ENCODE measurements at places on chromosomes 7 and 10.

GRCh38 chr10:52741851-52742250 lies 30.7 kb downstream of the MBL2 start:
- no peak for DNase-seq

DNA sequence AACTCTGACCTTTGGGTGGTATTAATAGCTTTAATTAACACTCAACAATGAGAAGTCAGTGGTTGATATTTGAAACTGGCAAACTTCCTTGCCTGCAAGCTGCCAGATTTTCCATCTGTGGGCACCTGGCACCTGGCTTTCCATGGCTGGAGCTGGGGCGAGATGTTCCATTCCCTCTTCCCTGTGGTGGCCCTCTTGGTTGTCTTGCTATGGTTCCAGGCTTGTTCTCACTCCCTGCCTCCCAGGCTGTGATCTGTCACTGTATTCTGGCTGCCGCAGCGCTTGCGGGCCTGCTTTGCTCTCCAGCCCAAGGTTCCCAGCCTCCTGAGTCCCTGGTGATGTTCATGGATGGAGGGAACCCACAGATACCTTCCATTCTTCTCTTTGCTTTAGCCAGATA lies 201.0 kb downstream of the FRMD4A start:
- no peak for DNase-seq

DNA sequence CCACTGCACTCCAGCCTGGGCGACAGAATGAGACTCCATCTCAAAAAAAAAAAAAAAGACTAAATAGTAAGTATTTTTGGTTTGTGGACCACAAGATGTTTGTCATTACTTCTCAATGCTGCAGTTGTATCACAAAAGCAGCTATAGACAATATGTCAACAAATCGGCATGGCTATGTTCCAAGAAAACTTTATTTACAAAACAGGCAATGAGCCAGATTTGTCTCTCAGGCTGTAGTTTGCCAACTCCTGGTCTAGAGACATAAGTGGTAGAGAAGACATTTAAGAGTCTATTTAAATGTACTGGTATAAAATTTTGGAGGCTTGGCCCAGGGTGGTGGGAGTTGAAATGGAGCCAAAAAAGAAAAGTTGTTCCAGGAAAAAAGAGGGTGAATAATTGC lies 185.8 kb downstream of the SORCS1 start:
- no peak for DNase-seq

DNA sequence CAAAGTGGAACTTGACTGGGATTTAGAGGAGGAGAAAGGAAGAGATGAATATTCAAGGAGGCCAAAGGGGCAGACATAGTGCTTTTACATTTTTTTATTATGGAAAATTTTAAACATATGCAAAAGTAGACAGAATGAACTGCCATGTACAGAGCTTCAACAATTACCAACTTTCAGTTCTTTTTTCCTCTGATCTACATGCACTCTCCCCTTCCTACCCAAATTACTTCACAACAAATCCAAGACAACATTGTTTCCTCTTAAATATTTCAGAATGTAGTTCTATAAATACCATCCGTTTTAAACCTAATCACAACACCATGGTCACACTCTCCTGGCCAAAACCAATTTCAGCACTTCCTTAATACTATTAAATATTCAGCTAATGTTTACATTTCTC lies 83.5 kb upstream of the FZD1 start:
- DNase-seq, result no peak

GRCh38 chr10:96089116-96089515 lies 41.0 kb upstream of the ZNF518A start:
- no peak for DNase-seq

GRCh38 chr7:49112222-49112621 lies 187.9 kb downstream of the CDC14C start:
- DNase-seq, result no peak

DNA sequence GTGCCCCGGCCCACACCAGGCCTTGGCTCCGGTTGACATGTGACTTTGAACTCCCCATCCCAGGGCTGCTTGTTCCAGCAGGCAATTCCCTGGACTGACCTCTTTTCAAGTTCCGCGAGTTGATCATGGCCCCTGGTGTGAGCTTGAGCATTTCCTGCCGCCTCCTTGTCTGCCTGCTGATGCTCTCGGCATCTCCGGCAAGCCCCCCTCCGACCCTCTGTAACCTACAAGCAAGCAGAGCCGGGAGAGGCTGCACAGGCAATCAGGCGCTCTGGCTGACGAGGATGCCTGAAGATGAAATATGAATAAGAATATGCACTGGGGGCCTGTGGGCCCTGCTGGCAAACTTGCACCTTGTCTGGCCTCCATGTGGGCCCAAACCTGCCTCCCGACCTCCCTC lies 304.9 kb upstream of the MKI67 start:
- no peak for DNase-seq

DNA sequence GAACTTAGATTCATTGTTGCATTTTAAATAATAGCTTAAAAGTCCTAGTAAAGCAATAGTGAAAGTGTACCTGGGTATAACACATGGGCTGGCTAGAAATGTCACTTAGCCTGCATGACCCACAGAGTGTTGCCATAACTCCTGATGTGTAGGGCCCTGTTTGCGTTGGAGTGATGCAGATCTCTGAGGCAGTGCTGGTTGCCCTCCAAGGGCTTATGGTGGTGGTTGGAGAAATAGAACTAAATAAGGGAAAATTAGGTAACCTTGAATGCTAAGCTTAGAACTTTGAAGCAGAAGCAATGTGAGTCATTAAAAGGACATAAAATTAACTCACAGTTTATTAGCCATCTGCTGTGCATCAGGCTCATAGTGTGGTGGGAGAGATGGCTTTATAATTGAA lies 105.7 kb downstream of the CCNY start:
- DNase-seq, result no peak

DNA sequence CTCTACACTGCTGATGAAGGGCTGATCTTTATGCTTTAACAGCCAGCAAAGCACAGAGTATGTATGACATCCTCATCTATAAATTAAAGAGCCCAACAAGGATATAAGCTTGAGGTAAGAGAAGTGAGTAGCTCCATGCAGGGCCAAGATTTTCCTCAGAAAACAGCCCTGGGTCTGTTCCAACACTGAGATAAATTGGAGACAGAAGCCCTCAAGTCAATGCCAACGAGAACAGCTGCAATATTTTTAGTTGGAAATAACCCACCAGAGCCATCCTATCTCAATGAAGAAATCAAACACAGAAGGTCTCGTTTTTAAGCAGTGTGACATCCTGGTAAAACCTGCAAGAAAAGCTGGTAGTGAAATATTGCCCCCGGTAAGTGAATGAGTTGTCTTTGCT lies 297.0 kb upstream of the AUTS2 start:
- DNase-seq, result no peak

DNA sequence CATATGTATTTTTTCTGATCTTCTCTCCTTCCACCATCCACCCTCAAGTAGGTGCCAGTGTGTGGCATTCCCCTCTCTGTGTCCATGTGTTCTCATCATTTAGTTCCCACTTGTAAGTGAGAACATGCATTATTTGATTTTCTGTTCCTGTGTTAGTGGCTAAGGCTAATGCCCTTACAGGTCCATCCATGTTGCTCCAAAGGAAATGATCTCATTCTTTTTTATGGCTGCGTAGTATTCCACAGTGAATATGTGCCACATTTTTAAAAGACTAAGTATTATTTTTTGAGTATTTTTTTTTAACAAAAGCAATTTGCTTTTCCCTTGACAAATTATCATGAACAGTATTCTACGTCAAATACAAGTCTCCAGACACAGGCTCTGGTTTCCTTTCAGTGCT lies 86.4 kb upstream of the ZNF746 start:
- DNase-seq, result no peak

GRCh38 chr10:109963439-109963838 lies 40.1 kb upstream of the XPNPEP1 start:
- DNase-seq, result no peak

- no peak for DNase-seq
Measured at GRCh38 chr7:157866336-157866924, 529.6 kb downstream of the DNAJB6 start.

GRCh38 chr10:17025444-17026295 lies 103.9 kb downstream of the CUBN start:
- DNase-seq, result no peak

GRCh38 chr10:71375952-71376351 lies 20.8 kb upstream of the CDH23 start:
- no peak for DNase-seq

DNA sequence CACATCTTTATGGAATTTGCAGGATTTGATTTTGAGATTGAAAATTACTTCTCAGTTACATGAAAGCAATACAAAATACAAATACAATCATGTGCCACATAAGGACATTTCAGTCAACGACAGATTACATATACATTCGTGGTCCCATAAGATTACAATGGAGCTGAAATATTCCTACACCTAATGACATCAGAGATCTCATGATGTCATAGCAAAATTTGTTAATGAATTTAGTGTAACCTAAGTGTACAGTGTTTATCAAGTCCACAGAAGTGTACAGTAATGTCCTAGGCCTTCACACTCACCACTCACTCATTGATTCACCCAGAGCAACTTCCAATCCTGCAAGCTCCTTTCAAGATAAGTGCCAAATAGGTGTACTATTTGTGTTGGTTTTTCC lies 126.5 kb downstream of the GPAM start:
- no peak for DNase-seq

DNA sequence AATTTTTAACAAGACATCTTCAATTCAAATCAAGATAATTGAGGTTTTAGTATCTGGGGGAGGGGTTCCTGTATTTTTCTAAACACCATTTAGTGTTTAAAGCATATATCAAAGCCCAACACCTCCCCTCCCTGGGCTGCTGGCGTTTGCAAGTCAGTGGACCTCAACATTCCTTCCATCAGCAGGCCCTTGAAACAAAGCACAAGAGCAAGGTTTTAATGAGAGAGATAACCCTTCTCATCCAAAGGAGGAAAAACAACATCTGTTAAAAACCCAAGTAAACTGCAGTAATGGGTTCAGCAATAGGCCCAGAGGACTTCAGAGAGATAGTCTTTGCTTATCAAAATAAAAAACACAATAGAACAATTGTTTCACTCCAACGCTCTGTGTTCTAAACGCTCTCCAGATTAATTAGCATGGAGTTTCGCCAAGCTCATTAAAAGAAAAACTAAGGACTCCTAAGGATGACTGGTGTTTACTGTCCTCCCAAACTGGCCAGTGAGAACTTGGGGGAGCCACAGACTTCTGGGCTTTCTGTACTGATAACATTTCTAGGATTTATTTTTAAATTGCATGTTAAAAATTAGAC lies 2.5 kb downstream of the JCAD start:
- no peak for DNase-seq

DNA sequence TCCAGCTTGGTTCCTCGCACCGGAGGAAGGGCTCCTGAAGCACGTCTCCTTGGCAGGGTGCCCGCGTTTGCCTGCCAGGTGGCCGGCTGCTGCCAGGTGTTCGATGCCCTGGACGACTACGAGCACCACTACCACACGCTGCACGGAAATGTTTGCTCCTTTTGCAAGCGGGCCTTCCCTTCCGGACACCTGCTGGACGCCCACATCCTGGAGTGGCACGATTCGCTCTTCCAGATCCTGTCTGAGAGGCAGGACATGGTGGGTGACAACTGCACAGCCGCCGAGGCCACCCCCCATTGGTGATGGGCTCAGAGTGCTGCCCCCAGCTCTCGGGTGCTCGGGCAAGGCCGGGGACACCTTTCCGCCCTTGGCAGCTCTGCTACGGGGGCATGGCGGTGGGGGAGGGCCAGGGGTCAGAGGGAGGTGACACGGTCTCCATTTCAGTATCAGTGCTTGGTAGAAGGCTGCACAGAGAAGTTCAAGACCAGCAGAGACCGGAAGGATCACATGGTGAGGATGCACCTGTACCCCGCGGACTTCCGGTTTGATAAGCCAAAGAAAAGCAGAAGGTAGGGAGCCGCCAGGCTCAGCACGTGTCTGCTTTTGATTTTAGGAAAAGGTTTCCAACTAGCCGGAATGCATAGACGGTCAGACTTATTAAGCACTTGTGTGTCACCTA lies 1.1 kb downstream of the ZNF511 start:
- no peak for DNase-seq

GRCh38 chr7:104878577-104878976 lies 135.4 kb upstream of the KMT2E start:
- DNase-seq, result no peak

- no peak for DNase-seq
Measured at GRCh38 chr10:78815702-78816334, 252.9 kb upstream of the ZMIZ1 start.

GRCh38 chr7:4626318-4626845 lies 55.7 kb upstream of the FOXK1 start:
- DNase-seq, result no peak

DNA sequence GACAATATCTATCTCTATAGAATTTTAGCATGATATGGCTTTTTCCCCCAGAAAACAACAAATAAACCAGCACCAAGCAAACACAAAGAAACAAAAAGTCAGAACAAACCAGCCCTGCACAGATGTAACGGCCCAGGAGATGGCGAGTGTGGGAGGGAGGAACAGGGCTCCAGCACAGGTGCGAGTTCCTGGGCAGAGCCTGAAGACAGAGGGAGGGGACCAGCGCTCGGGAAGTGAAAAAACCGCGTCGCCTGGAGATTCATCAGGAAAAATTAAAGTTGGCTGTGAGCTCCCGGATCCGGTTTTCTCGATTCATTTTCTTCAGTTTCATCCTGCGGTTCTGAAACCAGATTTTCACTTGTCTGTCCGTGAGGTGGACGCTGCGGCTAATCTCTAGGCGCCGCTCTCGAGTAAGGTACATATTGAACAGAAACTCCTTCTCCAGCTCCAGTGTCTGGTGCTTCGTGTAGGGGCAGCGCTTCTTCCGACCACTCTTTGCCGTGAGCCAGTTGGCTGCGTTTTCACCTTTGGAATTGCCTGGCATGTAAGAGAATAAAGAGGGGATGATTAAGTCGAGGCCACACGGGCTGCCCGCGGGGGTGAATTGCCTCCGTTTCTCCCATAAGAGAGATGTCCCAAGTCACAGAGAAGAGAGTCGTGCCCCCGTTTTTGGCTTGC lies 2.3 kb downstream of the HOXA10 start:
- no peak for DNase-seq

- no peak for DNase-seq
Measured at GRCh38 chr7:15068324-15068723, 165.8 kb upstream of the DGKB start.

- DNase-seq, result no peak
Measured at GRCh38 chr10:33618196-33618595, 283.7 kb upstream of the NRP1 start.

- DNase-seq, result no peak
Measured at GRCh38 chr7:27103489-27104226, 1.2 kb upstream of the HOXA2 start.

DNA sequence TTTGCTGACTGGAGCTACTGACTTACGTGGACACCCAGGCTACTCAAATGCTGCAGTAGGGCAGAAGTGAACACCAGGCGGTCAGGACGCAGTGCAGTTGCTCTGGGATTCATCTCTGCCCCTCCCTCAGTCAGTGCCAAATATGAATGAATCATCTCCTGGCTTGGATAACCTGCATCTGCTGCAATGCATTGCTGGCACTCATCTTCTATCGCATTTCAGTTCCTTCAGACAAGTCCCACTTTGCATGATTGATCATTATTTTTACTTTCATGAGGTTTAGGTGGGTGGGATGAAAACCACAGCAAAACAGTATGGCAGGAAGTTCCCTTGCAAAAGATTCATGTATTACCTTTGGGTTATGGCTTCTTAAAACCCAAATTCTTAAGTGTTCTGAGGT lies 224.6 kb upstream of the NRP1 start:
- DNase-seq, result no peak

- DNase-seq, result no peak
Measured at GRCh38 chr7:85471740-85472139, 284.9 kb upstream of the SEMA3D start.

- DNase-seq, result no peak
Measured at GRCh38 chr10:84256510-84257342, 11.9 kb downstream of the RGR start.

GRCh38 chr10:79178614-79179163 lies 109.9 kb downstream of the ZMIZ1 start:
- peak; percentile 59 for DNase-seq

- no peak for DNase-seq
Measured at GRCh38 chr7:130902755-130903357, 168.8 kb upstream of the KLF14 start.
